HTR-8/SVneo (cell line): ENCODE measurements at places on chromosomes 7 and 10.

- DNase-seq = no peak
Measured at GRCh38 chr10:132493756-132494290, 43.8 kb upstream of the INPP5A start.

- DNase-seq = no peak
Measured at GRCh38 chr7:80885757-80886156, 33.1 kb downstream of the SEMA3C start.

DNA sequence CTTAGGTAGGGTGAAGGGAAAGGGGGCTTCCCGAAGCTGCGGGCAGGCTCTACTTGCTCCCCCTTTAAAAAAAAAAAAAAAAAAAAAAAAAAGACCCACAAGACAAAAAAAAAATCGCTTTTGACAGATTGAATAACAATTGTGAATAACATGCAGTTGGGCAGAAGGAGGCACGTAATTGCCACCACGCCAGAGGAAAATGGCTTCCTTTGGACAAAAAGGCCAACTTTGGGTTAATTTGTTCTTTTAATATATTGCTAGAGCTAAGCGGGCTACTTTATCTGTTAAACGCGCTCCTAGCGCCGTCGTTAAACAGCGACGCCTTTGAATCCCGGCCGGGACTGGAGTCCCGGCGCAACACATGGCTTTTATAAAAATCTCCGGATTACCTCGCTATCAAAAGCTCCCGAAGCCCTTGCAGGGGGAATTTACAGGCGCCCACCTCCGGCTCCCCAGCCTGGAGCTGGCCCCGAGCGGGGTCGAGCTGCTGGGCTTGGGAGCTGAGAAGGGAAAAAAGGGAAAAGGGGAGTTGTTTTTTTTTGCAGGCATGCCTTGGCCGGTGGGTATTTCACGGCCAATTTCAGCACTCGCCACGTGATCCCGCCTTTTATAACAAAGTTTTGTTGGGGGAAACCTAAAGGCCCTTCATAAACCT, 1.2 kb downstream of the HOXA11 start:
- no peak for DNase-seq

DNA sequence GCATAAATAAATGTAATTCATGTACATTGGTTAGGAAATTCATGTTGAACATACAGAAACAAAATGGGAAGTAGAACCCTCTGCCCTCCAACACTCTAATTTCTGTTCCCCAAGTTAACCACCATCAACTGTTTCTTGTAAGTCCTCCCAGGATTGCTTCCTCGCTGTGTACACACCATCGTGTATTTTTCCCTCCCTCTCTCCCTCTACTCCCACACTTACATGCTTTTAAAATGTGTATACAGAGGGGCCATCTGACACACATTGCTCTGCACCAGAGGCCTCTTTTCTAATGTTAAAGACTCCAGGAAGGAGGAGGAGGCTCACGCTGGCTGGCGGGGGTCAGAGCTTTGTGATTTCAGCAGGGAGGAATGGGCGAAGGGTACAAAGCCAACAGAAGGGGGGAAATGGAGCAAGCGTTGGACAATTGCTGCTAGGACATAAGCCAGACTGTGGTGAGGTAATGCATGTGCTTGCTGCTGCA, 1.9 kb upstream of the EPHA1 start:
- DNase-seq = no peak

- no peak for DNase-seq
Measured at GRCh38 chr10:31770307-31770902, 158.2 kb downstream of the ARHGAP12 start.

DNA sequence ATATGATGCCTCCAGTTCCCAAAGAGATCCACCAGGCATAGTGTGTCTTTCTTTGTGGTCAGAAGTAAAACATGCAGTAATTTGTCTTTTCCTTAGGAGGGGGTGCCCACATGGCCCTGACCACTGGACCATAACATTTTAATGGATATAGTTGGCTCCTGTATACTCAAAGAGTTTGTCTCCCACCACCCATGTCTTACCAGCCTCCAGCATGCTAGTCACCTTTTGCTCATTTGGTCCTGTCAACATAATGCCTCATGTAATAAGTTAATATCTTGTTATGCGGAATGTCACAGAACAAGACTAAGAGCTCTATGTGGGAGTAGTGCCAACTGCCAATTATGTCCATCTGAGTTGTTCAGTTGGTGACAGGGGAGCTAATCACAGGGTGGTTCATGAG, 83.4 kb upstream of the IFRD1 start:
- no peak for DNase-seq

GRCh38 chr7:142923391-142923790, 10.2 kb downstream of the TRPV5 start:
- DNase-seq = no peak

DNA sequence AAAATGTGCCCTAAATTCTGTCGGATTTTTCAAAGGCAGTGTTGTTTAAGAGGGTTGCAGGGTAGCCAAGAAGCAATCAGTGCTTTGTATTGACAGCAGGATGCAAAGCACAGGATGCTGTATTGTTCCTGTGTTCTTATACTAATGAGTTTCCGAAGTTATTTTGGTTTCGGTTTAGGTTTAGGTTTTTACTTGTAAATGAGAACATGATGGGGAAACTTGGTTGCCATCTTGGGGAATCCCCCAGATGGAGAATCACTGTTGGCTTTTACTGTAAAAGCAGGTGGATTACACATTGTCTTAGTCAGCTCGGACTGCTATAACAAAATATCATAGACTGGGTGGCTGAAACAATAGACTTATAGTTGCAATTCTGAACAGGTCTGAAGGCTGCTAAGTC, 72.1 kb downstream of the INHBA start:
- no peak for DNase-seq

GRCh38 chr10:69860271-69860670, 58.6 kb downstream of the COL13A1 start:
- DNase-seq = no peak

GRCh38 chr10:26215935-26216584, 514 bp upstream of the GAD2 start:
- no peak for DNase-seq

GRCh38 chr7:32228601-32229000, 158.4 kb upstream of the PDE1C start:
- DNase-seq = no peak

DNA sequence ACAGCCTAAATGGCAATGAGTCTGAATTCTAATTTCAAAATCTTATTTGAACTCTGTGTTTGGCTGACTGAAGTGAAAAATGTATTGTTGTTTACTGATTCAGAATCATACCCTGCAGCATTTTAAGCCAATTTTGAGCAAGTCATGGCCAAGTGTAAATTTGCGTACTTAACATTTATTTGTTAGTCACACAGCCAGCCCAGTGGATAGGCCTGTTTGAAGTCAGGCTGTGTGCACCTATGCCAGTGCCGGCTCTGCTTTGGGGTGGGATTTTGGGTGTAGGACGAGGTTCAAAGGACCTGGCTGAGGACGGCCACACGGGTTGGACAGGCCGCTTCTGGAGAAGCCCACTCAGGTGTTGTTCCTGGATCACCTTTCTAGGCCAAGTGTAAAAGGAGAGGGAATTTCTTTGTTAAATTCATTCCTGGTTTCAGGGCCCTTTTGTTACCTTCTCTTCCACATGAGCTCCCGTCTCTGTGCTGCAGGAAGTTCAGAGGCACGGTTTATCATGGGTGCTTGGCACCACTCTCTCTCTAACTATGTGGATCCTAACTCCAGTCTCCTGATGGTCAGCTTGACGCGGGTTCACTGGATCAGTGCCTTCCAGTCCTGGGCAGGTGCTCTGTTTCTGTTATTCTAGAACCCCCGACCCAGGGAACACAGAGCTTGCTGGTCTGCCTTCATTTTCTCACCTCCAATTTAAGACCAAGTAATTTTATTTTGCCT, 84.7 kb downstream of the CCNY start:
- no peak for DNase-seq

GRCh38 chr7:85186083-85186520, 754 bp downstream of the SEMA3D start:
- peak; percentile 11 for DNase-seq

DNA sequence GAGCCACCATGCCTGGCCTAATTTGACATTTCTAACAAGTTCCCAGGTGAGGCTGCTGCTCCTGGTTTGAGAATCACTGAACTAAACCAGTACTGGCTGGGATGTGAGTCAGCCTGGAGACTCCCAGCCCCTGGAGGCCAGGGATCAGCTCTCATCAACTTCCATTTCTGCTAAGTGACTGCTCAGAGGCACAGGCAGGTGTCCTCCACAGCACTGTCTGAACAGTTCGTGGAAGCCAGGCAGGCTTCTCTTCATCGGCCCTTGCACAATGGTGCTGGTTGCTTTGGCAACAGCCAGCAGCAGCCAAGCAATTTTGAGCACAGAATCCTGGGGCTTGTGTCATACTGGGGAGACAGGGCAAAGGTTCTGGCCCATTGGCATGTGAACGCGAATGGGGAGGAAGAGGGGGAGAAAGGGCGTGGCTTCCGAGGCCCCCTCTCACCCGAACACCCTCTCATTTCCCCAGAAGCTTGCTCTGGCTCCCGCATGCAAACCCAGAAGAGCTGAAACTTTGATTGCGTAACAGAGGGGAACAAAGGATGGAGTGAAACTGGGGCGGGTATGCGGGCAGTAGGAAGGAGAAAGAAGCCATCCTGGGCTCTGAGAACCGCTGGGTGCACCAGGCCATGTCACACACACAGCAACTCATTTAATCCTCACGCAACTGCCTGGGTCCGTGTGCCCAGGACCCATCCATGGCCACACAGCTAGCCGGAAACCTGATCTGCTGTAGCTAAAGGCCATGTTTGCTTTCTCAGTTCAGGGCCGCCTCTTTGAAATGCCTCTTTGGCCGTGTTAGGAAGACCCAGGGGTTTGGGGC, 9.0 kb upstream of the POR start:
- DNase-seq = peak; percentile 12

DNA sequence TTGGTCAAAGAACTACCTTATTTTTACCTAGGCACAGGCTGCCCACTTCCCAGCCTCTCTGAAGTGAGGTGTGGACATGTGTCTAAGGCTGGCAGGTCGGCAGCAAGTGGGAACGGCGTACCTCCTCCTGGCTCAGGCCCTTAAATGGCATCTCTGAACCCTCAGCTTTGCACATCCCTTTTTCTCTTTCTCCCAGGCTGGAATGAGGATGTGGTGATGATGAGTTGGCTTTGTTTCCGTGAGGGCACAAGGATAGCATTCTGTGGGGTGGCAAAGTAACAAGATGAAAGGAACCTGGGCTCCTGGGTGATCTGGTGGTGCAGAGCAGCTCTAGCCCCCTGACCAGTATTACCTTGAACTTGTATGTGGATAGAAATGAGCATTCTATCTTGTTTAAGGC, 196.8 kb downstream of the REEP3 start:
- no peak for DNase-seq

GRCh38 chr7:71627651-71628050, 495.7 kb downstream of the GALNT17 start:
- DNase-seq = no peak

GRCh38 chr10:113019096-113019495, 69.0 kb downstream of the TCF7L2 start:
- DNase-seq = no peak

DNA sequence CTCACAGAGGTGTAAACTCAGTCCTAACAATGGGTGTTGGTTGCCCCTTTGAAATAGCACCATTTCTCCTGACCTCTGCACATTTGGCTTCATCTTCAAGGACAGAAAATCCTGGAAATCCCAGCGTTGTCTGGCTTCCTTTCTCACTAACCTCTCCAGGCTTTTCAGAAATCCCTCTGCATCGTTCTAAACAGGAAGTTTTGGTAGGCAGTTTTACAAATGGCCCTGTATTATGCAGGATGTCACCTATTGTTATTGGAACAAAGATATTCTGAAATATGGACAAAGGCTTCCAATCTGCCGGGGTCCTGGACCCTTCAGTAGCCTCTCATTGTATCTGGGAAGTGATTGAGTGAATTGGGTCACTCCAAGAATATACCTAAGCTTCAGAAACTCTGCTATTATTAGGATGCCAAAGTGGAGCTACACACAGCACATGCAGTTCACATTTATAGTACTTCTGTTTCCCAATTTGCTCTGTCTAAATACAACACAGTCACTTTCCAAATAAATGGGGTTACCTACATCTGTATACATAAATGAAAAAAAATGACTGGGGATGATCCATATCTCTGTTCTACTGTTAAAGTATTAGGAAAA, 134.8 kb upstream of the KLF6 start:
- no peak for DNase-seq

- DNase-seq = no peak
Measured at GRCh38 chr10:50431791-50432190, 180.5 kb upstream of the ASAH2 start.
